ENCODE measurements at places on chromosomes 5 and 9.

- DNase-seq: no peak
These were observed 113.9 kb downstream of the SEC61B start for GRCh38 chr9:99336005-99336404.

DNA sequence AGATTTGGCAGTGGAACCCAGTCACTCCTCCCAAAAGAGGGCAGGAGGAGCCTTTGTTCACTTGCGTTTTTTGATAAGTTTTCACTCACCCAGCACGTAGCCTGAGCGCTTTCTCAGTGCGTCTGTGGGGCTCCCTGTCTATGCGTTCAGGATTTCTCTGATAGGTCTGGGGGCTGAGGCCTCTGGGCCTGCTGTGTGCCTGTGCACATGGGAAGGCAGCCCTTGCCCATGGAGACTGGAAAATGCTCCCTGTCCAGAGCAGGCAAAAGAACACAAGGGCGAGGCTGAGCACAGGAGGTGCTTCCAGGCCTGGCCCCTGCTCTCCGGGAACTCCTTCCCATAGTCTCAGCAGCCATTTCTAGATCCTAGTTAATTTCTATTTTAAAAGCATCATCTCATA, 249.9 kb downstream of the FSTL4 start:
- no peak for DNase-seq

DNA sequence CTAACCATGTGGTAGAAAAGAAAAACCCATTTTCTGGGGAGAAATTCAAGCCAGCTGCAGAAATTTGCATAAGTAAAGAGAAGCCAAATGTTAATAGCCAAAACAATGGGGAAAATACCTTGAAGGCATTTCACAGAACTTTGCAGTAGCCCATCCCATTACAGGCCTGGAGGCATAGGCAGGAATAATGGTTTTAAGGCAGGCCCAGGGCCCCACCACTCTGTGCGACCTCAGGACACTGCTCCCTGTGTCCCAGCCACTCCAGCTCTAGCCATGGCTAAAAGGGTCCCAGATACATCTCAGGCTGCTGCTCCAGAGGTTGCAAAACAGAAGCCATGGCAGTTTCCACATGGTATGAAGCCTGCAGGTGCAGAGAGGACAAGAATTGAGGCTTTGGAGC, 253.3 kb downstream of the CTNND2 start:
- no peak for DNase-seq

DNA sequence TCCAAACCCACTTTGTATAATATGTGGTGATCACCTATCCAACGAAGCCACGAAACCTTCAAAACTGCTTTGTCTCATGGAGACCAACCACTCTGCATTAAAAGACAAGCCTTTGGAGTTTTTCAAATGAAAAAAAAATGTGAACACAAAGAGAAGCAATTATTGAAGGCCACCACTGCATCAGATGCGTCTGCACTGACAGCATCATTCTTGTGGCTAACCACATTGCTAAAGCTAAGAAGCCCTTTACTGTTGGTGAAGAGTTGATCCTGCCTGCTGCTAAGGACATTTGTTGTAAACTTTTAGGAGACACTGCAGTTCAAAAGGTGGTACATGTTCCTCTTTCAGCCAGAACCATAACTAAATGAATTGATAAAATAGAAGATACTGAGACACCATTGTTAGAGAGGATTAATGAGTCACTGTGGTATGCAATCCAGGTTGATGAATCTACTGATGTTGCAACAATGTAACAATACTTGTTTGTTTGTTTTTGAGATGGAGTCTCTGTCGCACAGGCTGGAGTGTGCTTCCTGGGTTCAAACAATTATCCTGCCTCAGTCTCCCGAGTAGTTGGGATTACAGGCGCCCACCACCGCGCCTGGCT, 45.4 kb downstream of the TAF11L14 start:
- no peak for DNase-seq

DNA sequence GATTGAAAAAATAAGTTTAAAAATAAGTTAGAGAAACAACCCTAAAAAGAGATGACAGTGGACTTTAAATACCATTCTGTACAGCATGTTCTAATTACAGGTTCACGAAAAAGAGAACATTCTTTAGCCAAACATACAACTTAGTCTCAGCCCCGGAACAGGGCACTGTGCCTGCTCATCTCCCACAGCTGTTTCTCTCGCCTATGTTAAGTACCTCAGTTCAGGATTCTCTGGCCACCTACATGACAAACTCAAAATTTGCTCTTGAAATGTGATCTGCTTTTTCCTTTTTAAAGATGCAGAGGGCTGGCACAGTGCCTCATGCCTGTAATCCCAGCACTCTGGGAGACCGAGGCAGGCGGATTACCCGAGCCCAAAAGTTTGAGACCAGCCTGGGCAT, 52.3 kb downstream of the MYO10 start:
- no peak for DNase-seq

DNA sequence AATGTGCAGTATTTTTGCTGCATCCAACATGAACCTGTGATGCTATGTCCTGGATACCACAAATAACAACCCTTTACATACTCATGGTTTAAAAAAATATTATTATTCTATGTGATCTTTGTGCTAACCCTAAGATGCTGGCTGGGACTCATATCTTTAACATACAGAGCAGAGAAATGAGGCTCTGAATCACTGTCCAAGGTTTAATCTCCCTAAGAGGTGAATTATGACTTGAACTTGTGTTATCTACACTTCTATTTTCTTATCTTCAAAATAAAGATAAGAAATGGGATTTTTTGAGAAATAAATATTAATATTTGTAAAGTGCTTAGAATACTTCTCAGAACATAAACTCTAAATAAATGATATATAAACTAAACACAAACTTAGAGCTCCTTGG, 68.8 kb upstream of the GRIA1 start:
- no peak for DNase-seq

GRCh38 chr5:54148858-54149257, 161.5 kb downstream of the ARL15 start:
- no peak for DNase-seq

DNA sequence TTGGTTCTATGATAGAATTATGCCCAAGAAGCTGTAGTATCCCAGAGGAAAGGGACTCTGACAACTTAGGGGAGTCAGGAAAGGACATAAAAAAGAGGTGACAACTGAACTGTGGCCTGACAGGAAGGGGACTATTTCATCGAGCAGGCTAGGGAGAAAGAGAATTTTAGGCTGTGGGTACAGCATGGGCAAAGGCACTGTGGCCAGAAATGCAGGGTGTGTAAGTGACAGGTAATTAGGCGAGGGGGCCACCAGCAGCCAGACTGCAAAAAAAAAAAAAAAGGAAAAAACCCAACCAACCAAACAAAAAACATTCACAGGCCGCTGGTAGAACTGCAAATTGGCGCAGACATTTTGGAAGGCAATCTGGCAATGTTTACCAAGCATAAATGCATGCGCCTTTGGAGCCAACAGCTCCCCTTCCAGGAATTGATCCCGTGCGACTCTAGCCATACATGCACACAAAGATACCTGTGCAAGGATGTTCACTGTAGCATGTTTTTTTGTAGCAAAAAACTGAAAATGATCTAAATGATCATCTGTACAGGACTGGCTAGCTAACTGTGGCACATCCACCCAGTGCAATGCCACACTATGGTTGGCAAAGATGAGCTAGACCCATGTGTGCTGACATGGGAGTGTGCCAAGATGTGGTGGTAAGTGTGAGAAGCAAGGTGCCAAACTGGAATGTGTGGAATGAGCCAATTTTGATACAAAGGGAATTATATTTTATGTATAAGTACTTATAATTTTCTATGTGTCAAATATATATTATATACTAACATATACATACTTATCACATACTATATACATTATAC, 1.1 kb downstream of the EIF4E1B start:
- no peak for DNase-seq

DNA sequence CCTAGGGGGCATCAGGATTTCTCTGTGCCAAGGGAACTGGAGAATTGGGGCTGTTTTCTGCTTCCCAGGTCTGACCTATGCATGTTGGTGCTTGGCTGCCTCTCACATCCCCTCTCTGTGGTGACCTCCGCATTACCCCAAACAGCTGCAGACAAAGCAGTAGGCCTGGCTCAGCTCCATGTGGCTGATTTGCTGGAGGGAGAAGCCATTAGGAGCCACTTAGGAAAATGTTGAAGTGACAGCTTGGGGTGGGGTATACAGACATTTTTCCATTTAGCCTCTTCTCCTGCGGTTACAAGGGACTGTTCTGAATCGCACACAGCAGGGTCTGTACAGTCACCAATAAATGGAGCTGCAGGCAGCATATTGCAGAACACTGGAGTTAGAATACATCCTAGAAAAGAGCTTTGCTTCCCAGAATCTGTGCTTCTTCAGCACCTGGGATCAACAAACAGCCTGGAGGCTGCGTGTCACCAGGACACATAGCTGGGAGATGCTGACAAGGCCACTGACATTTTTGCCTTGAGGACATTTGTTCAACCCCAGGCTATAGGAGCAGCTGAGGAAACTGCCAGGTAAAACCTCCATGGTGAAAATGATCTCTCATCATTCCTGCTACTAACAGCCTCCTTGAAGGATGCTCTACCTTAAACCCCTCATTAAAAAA, 335.3 kb downstream of the DIRAS2 start:
- DNase-seq: no peak

- DNase-seq: peak; percentile 16
These were observed 13.7 kb downstream of the SYK start for GRCh38 chr9:90815183-90815943.

DNA sequence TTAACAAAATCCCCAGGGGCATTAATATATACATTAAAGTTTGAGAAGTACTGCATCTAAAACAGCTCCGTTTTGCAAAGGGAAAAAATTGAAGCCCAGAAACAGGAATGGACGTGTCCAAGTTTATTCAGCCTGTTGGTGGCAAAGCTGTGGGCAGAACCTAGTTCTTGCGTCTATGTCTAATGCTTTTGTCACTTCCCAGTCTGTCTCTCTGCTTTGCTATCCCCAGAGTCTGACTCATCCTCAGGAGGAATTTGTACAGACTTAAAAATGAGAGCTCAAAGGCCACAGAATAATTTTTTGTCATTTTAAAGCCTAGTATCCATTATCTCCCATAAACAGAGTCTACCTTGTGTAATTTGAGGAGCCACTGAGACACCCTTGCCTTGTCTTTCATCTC, 330.9 kb upstream of the GRIA1 start:
- no peak for DNase-seq

DNA sequence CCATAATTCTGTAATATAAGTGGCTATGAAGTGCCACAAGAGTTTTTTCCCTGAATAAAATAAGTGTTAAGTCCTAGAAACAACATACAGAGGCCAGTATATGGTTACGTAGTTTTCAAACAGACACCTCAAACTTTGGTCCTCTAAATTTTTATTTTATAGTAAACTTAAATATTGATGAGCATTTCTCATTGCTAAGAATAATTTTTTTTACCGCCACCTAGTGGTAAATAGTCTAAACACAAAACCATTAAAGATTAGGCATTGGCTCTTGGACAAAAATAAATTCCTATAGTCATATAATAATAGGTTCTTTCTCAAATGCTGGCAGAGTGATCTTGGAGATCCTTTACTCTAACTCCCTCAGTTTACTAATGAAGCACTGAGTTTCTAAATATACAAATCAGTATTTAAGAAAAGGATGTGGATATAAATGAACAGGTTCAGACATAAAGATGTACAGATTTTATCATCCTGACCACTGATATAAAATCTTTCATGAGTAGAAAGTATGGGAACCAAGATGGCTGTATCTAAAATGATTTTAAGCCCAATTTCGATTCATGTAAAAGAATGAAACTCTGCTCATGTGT, 136.2 kb downstream of the FANCC start:
- no peak for DNase-seq

- DNase-seq: peak; percentile 40
These were observed 71.8 kb upstream of the MAMDC2 start for GRCh38 chr9:69971643-69972449.

GRCh38 chr9:124761710-124762109, 9.4 kb downstream of the NR6A1 start:
- DNase-seq: no peak

- no peak for DNase-seq
These were observed 10.9 kb downstream of the ZNF622 start for GRCh38 chr5:16454686-16455085.

DNA sequence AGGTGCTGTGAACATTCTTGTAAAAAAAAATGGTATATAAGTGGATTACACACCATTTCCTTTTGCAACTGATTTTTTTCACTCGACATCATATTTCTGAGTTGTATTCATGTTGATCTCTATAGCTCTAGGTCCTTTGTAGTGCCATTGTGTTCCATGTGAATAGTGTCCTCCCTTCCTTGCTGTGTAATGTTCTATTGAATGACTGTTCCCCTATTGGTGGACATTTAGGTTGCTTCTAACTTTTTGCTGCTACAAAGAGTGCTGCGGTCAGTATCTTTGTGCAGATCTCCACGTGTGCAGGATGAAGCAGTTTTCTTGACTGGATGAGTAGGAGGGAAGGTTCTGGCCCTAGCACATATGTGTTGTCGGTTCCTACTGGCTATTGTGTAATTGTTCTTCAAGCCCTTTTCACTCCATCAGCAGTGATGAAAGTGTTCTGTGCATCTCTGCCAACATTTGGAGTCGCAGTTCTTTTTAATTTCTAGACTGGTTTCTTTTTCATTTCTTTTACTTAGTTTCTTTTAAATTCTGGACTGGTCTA, 20.2 kb downstream of the DAB2IP start:
- no peak for DNase-seq

GRCh38 chr5:34533582-34534522, 122.3 kb upstream of the RAI14 start:
- no peak for DNase-seq

GRCh38 chr9:83285445-83286225, 222.7 kb upstream of the RASEF start:
- DNase-seq: no peak

- no peak for DNase-seq
These were observed 83.5 kb upstream of the RGMB start for GRCh38 chr5:98690002-98690401.

DNA sequence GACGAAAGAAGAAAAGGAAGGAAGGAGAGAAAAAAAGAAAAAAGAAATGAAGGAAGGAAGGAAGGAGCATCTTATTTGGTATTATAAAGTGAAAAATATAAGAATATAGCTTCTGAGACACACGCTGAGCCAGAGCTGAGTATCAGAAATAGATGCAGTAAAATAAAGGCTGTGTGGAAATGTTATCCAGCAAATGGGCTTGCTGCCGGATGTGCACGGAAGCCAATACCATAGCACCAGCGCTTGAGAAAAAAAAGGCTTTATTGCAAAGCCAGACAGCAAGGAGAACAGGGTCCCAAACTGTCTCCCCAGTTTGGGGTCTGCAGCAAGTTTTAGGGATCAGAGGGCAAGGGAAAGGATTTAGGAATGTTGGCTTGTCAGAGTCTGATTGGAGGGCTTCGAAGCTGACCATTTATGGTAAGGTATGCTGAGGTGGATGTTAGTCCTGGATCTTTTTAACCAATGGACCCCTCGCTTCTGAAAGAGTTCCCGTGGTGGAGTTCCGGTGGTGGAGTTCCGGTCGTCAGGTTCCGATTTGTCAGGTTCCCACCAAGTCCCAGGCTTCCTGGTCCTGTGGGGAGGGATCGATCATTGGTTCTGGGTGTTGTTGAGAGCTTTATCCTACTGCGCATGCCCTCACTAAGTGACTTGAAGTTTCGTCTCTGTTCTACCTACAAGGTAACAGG, 70.4 kb downstream of the SFXN1 start:
- no peak for DNase-seq

- DNase-seq: no peak
These were observed 11.9 kb downstream of the TMC1 start for GRCh38 chr9:72533322-72533721.

All from substantia nigra (tissue), 51 donors.